ENCODE measurements at places on chromosomes 12 and 14. TPM values are rescaled to one million over a fixed set of nuclear protein-coding genes. Genes with fewer than 3 reads are reported as not detected.

DNA sequence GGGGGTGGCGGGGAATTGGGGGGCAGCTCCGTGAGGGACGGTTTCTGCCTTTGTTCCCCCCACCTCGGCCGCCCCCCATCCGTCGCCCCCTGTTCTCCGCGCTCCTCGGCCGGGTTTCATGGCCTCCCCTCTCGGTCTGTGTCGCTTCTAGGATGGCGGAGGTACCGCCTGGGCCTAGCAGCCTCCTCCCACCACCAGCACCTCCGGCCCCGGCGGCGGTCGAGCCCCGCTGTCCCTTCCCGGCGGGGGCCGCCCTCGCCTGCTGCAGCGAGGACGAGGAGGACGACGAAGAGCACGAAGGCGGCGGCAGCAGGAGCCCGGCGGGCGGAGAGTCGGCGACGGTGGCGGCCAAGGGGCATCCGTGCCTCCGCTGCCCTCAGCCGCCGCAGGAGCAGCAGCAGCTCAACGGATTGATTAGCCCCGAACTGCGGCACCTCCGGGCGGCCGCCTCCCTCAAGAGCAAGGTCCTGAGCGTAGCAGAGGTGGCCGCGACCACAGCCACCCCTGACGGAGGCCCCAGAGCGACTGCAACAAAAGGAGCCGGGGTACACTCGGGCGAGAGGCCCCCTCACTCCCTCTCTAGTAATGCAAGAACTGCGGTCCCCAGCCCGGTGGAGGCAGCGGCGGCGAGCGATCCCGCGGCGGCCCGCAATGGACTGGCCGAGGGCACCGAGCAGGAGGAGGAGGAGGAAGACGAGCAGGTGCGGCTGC, 575 bp downstream of the NAA30 start:
- DNase-seq: no peak

GRCh38 chr14:105241641-105242040, 6.7 kb upstream of the BTBD6 start:
- DNase-seq: no peak

DNA sequence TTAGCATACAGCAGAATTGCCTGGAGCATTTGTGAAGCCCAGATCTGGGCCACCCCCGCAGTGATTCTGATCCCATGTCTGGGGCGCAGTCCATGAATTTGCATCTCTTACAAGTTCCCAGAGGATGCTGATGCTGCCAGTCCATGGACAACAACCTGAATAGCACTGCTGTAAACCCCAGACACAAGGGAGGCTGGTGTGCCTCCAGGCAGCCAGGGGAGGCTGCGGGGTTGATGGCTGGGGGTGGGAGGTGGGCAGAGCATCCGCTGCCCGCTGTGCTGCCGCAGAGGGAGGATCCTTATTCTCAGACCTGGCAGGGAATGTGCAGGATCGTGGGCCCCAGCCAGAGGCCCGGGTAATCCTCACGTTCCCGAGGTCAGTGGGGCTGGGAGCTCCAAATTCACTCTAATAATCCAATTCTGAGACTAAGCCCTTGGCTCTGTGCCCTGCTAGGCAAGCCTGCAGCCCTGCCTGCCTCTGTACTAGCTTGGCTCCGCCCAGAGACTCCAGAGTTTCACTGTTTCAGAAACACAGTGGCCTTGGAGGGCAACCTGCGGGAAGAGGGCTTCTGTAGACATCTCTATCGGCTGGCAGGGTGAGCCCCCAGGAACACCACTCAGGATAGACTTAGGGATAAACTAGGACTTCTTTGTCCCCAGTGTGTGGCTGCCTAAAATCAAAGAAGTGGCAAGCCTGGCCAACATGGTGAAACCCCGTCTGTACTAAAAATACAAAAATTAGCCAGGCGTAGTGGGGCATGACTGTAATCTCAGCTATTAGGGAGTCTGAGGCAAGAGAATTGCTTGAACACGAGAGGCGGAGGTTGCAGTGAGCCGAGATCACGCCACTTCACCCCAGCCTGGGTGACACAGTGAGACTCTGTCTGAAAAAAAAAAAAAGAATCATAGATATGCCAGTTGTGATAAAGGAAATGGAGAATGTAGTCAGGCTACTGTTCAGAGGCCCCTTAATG, 17.8 kb upstream of the MLEC start:
- no peak for DNase-seq

GRCh38 chr12:48687592-48687991, 5.6 kb upstream of the KANSL2 start:
- DNase-seq: no peak

DNA sequence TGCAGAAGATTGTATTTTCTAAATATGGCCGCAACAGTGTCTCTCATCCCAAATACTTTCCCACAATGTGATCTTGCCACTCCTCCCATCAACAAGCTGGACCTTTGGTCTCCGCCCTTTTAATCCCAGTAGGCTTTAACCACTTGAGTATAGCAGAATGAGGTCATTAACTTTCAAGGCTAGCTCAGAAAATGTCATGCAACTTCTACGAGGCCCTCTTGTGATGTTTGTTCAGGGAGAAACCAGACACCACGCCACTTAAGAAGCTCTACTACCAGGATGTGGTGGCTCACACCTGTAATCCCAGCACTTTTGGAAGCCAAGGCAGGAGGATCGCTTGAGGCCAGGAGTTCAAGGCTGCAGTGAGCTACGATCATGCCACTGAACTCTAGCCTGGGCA, 20.1 kb upstream of the OR6J1 start:
- no peak for DNase-seq

- DNase-seq: no peak
Measured at GRCh38 chr14:105855893-105856675, 329.7 kb downstream of the TMEM121 start.

Gene PTPRO
- 0.16 TPM for polyA plus RNA-seq

Gene ZNF10
- 5.6 TPM for polyA plus RNA-seq

- DNase-seq: no peak
Measured at GRCh38 chr12:60106214-60106613, 510.4 kb downstream of the SLC16A7 start.

DNA sequence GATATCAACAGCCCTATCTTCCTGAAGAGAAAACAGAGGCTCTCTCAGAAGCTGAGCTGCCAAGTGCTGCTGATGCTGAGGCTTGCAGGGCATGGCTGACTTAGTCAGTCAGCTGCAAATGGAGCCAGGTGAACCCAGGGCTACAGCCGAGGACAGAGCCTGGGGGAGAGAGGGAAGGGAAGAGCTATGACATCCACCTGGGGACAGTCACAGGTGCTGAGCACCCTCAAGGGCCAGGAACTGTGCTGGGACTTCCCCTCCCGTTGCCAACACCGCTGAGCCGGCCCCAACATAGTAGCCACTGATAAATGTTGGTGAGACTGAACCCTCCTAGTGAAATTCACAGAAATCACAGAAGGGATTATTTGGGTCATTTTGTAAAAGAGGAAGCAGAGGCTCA, 6.7 kb upstream of the CHGA start:
- no peak for DNase-seq

GRCh38 chr14:95497561-95498011, 18.9 kb downstream of the SYNE3 start:
- no peak for DNase-seq

DNA sequence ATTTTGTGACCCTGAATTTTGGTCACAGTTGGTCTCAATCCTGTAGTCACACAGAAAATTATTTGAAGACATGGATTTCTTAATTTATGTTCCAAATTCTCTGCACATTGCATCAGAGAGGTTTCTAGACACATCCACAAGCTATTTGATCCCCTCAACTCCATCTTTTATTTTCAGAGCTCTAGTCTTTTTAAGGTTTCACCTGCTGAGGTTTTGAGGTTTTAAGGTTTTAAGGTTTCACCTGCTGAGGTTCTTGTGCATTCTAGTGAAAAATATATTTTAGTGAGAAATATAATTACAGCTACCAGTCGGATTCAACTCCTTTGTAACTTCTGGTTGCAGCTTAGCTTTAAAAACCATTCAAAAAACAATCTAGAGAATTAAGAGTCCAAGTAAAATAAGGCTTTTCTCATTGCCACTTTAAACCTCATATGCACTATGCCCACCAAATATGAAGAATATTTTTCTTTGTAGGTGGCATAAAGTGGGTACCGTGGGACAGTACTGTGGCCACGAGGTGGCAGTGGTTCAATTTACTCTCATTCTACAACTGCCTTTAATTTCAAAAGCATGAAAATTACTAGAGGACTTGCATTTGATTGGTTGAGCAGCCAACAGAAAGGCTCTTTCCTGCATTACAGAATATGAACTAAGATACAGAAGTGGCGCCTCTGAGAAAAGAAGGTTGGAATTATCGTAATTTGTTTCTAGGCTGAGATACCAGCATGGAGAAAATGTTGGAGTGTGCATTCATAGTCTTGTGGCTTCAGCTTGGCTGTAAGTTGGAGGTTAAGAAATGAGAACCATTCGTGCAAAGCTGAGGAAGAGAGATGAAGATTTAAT, 366.5 kb upstream of the OR4E1 start:
- DNase-seq: no peak

GRCh38 chr12:32885831-32886230, 10.7 kb downstream of the PKP2 start:
- DNase-seq: no peak

DNA sequence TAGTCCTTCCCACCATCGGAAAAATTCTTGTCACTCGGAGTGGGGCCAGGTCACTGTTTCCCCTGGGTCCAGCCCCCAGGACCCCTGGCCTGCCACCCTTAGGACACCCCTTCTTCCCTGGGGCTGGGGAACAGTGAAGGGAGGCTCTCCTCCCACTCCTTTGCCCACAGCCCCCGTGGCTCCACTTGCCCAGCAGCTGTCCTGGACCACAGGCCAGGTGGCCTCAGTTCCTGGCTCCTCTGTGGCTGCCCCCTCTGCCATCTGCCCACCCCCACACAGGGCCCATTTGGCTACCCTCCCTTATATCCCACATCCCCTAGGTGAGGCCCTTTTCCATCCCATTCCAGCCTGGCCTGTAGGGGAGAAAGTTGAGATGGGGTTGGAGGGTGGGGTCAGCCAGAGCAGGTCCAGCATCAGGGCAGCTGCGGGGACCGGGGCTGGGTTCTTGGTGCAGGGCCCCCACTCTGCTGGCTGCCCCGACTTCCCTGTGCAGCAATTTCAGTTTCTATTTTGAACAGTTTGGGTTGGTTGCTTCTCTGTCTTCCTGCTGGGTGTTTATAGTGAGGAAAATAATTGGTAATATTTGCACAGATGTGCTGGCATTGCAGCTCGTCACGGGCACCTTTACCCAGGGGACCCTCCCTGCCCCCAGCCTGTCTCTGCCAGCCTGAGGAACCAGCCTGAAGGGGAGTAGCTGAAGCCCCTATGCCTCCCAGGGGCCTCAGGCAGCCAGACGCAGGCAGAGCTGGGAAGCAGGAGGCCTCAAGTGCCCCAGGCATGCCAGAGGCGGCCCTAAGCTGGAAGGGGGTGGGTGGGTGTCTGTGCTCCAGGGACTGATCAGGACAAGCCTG, 23.4 kb downstream of the SYNDIG1L start:
- DNase-seq: no peak
